Gastroesophageal sphincter (tissue), 4 donors: ENCODE measurements at places on chromosomes 4 and X. TPM values are rescaled to one million over a fixed set of nuclear protein-coding genes. Genes with fewer than 3 reads are reported as not detected.

- ATAC-seq, result no peak
These were observed 6.3 kb downstream of the SFRP2 start for GRCh38 chr4:153782581-153782980.

DNA sequence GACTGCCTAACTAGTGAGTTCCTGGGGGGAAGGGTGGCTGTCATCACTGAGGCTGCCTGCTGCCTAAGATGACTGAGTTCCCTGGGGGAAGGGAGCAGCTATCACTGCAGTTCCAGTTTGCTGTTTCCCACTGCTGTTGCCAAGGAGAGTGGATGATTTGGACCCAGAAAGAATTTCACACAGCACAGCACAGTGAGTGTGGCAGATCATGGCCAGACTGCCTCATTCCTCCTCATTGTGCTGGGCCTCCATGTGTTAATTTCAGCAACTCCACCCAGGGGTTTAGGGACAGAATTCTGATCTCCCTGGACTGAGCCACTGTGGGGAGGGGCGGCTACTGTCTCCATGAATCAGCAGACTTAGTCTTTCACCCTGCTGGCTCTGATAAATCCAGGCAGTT is 125.0 kb downstream of the TEX13C start:
- ATAC-seq, result no peak

Gene ZCCHC18
- 1.4 TPM for total RNA-seq

Gene CCNA2
- total RNA-seq, result 0.89 TPM

- ATAC-seq, result no peak
These were observed 122.0 kb downstream of the NSUN7 start for GRCh38 chr4:40871695-40872250.

DNA sequence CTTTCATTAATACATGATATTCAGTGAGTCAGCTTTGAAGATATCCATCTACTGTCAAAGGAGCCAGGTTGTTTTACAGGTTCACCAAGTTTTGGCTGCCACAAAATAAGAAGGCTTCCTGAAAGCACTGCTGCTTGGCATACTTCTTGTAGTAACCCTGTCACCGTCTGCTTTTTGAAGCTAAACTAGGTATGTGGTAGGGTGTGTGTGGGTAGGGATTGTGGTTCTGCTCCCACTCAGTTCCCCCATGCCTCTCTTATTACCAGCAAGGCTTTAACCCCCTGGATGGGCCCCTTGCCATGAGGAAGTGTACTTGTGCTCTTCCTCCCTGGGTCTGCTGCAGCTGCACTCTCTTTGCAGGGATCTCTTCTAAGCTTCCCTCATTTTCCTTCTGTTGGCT is 191.2 kb downstream of the BANK1 start:
- ATAC-seq, result no peak

- ATAC-seq, result no peak
These were observed 264.6 kb upstream of the RASGEF1B start for GRCh38 chr4:81736324-81736723.

- no peak for ATAC-seq
These were observed 111.6 kb upstream of the NUDT6 start for GRCh38 chr4:123034023-123034422.

Gene AWAT2
- not detected for total RNA-seq

GRCh38 chrX:136762820-136763452 is 17.8 kb downstream of the ARHGEF6 start:
- ATAC-seq, result no peak

Gene ARSJ
- 17.5 TPM for total RNA-seq

- ATAC-seq, result no peak
These were observed 14.1 kb upstream of the CNOT6L start for GRCh38 chr4:77833126-77833724.

DNA sequence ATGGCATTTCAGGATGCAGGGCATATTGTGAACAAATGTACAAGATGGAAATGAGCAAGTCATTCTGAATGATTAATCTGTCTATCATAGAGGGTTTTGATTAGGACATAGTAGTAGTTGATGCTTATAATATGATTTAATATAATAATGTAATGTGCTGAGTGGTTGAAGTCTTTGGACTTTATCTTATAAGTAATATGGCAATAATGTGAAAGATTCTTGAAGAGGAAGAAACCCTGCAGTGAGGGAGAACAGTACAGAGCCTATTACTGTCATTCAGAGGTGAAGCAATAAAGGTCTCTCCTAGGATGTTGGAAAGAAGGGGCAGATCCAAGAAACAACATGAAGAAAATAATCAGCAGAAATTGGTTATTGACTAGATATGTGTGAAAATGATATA is 16.6 kb downstream of the NFKB1 start:
- no peak for ATAC-seq

- no peak for ATAC-seq
These were observed 18.7 kb downstream of the NDNF start for GRCh38 chr4:121053601-121054143.

DNA sequence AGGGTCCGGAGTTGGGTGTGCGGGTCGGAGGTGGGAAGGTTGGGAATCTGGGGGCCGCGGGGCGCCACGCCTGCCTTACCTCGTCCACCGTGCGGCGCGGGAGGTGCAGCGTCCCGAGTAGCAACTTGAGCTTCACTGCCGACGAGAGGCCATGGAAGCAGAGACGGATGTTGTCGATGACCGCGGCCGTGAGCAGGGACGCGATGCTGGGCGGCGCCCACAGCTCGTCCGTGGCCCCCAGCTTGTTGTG is 178 bp downstream of the NELFA start:
- ATAC-seq, result peak; percentile 10

Gene DCX
- total RNA-seq, result under 0.01 TPM
